Prostate gland (tissue), 2 donors: ENCODE measurements at places on chromosomes 6 and 20. TPM values are rescaled to one million over a fixed set of nuclear protein-coding genes. Genes with fewer than 3 reads are reported as not detected.

GRCh38 chr6:18330548-18331081, 56.5 kb upstream of the RNF144B start:
- DNase-seq: no peak

- no peak for DNase-seq
Observed at GRCh38 chr20:7291946-7292345, 524.5 kb downstream of the BMP2 start.

- DNase-seq: no peak
Observed at GRCh38 chr6:162581988-162582780, 145.4 kb downstream of the PRKN start.

DNA sequence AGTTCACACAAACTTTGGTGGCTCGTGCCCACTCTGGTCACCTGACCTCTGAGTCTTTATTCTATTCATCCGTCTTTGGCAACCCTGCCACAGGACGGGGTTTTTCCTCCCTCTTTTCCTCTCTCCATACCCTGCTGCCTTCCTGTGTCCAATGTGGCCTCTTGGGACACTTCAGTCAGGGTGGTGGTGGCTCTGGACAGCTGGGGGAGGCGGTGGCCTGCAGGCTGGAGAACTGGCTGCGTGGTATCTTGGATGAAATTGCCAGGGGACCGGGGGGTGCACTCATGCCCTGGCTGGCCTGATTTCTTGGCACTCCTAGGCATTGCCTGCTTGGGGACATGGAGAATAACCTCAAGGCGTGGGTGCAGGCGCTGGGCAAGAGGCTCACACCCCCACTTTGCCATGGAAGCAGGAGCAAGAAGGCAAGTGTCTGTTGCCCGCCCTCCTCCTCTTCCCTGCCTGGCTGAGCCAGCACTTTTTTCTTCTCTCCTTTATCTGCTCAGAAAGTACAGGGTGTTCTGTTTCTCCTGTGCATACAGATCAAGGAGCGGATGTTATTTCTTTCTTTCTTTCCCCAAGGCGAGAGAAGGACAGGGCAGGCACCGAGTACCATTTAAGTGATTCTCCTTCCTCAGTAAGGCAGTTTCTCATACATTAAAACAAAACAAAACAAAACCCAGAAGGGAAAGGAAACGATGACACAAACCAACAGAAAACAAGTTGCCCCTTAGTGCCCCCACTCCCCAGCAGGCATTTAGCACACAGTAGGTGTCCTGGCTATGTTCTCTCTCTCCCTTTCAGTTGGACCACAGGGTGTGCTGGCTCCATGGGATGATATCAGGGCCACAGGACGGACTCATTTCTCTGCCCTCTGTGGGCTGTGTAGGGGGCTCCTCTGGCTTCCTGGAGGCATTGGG, 155.5 kb upstream of the RNF24 start:
- DNase-seq: peak; percentile 54

GRCh38 chr6:24918641-24919055, 17.1 kb downstream of the RIPOR2 start:
- no peak for DNase-seq

- no peak for DNase-seq
Observed at GRCh38 chr6:47262231-47262630, 47.5 kb downstream of the TNFRSF21 start.

The KCNB1 gene
- 2.8 TPM for total RNA-seq

The CD109 gene
- total RNA-seq: 6.0 TPM
